ENCODE measurements at places on chromosomes 1 and 21.

DNA sequence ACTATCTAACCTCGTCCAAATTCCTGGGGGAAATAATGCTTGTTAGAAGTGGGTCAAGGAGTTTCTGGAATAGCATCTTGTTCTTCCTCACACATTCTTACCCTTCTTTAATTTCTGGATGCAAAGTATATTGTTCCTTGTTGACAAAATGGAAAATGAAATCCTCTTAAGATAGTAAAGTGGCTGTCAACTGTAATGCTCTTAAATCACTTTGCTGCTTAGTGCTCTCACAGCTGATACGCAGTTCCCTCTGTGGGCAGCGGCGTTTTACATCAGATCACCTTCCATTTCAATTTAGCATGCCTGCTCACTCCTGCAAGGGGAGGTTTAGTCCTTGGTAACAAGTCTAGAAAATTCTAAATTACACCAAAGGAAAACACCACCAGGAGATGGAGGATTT is 113.1 kb downstream of the DNM3 start:
- no peak for DNase-seq

GRCh38 chr1:160772331-160772730 is 23.6 kb upstream of the LY9 start:
- no peak for DNase-seq

DNA sequence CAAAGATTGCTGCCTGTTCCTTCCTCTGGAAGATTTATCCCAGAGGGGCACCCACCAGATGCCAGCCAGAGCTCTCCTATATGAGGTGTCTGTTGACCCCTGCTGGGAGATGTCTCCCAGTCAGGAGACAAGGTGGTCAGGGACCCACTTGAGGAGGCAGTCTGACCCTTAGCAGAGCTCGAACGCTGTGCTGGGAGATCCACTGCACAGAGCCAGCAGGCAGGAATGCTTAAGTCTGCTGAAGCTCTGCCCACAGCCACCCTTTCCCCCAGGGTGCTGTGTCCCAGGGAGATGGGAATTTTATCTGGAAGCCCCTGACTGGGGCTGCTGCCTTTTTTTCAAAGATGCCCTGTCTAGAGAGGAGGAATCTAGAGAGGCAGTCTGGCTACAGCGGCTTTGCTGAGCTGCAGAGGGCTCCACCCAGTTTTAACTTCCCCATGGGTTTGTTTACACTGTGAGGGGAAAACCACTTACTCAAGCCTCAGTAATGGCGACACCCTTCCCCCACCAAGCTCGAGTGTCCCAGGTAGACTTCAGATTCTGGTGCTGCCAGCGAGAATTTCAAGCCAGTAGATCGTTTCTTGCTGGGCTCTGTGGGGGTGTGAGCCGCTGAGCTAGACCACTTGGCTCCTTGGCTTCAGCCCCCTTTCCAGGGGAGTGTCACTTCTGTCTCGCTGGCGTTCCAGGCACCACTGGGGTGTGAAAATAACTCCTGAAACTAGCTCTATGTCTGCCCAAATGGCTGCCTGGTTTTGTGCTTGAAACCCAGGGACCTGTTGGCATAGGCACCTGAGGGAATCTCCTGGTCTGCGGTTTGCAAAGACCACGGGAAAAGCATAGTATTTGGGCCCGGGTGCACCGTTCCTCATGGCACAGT is 51.1 kb upstream of the PDC start:
- no peak for DNase-seq

- no peak for DNase-seq
Observed at GRCh38 chr1:20634065-20634593, 871 bp downstream of the PINK1 start.

- no peak for DNase-seq
Observed at GRCh38 chr1:192635939-192636338, at the start of gene RGS13. Gene RGS13, plus strand, starts transcription at chr1:192636147. Its CDS starts 8,188 bp downstream, at chr1:192644335.

DNA sequence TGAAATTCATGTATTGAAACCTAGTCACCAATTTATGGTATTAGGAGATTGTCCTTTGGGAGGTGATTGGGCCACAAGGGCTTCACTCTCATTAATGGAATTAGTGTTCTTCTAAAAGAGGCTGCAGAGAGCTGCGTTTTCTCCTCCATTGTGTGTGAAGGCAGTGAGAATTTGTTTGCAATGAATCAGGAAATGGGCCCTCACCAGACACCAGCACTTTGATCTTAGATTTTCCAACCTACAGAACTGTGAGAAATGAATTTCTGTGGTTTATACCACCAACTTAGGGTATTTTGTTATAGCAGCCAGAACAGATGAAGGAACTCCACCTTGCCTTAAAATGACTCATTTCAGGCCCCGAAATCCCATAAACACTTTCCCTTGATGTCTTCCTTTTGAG is 544.2 kb downstream of the RWDD3 start:
- DNase-seq: no peak

DNA sequence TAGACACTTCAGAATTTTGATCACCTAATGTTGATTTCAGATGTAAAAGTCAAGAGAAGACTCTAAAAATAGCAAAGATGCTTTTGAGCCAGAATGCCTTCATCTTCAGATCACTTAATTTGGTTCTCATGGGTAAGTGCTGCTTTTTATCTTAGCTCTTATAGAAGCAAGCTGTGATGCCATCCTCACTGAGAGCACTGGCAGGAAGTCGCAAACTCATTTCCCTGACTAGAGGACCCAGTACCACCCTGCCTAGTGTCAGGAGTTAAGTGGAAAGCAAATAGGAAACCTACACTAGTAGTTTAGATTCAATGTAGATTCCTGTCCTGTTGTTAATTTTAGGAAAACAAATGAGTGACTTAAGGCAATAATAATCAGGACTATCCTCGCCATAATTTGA is 12.1 kb downstream of the IFNAR2 start:
- no peak for DNase-seq

GRCh38 chr1:232984577-232985425 is 34.4 kb downstream of the NTPCR start:
- no peak for DNase-seq

GRCh38 chr1:32047701-32048100 is 25.0 kb upstream of the TMEM39B start:
- no peak for DNase-seq

GRCh38 chr21:36004441-36004840 is 55.9 kb downstream of the SETD4 start:
- DNase-seq: no peak

- no peak for DNase-seq
Observed at GRCh38 chr1:42765832-42766740, 742 bp downstream of the P3H1 start.

GRCh38 chr21:34518301-34518700 is 6.3 kb upstream of the KCNE1 start:
- no peak for DNase-seq

DNA sequence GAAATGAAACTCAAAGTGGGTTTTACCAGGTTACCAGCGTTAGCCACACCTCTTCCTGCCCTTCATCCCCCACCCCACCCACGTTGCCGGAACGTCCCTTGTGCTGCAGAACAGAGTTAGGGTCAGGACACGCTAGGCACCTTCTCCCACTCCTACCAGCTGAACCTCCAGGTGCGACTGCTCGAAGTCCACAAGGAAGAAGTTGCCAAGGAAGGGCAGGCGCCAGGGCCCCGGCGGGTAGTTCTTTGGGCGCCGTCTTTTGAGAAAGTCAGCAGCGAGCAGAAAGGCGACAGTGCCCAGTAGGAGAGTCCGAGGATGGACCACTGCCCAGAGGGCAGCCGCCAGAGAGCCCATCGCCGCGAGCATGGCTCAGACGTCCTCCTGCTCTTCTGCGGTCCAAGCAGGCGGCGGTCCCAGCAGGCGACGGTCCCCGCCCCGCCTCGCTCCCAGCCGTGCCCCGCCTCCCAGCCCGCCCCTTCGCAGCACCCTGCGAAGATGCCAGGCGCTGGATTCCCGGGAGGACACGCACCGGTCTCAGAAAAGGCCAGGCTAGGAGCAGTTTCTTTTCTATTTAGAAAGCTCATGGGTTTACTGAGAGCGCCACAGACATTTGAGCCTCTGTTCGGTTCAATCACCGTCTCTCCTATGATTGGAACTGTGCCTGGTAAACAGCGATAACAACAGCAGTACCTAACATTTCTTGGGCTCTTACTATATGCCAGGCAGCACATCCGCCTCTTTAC is at the start of gene CYP2J2:
Gene CYP2J2, minus strand, starts transcription at position 393 of the 743 bp plus-strand sequence. Its CDS starts 27 bp downstream, at position 366.
- DNase-seq: peak; percentile 46

DNA sequence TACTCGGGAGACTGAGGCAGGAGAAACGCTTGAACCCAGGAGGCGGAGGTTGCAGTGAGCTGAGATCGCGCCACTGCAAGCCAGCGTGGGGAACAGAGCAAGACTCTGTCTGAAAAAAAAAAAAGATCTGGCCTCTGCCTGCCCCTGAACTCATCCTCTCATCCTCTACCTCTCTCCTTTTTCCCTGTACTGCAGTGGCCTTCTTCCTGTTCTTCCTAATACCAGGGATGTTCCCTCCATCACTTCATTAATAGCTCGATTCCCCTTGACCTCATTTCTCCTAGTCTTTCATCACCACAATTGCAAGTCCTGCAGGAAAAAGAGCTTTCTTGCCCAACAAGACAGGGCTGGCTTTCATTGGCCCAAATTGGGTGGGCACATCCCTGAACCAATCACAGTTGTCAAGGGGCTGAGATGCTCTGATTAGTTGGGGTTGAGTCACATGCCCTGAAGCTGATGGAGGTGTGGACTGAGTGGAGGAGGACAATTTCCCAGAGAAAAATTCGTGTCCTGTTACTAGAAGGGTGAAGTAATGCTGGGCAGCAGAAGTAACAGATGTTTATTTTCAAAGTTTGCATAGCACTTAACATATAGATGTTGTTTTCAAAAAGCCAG is 86.8 kb upstream of the PUM1 start:
- peak; percentile 45 for DNase-seq

GRCh38 chr1:231803353-231803752 is 176.8 kb downstream of the DISC1 start:
- DNase-seq: no peak

GRCh38 chr1:161792740-161793139 is 26.6 kb downstream of the ATF6 start:
- DNase-seq: no peak

DNA sequence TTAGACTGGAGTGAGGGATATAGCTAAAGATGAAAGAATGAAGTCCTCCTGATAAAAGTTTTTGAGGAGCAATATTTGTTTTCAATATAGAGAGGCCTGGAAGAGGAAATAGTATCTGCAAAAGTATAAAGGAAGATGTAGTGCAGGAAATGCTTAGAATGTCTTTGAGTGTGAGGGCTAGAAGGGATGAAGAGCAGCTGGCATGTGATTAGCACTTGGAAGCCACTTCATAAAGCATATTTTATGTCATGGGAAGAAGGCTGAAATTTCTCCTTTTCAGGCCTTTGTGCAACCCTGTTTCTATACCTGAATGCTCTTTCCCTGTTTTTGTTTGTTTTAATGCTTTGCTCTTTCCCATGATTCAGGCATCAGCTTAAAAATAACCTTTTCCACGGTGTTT is 323.3 kb upstream of the DEPDC1 start:
- DNase-seq: no peak

DNA sequence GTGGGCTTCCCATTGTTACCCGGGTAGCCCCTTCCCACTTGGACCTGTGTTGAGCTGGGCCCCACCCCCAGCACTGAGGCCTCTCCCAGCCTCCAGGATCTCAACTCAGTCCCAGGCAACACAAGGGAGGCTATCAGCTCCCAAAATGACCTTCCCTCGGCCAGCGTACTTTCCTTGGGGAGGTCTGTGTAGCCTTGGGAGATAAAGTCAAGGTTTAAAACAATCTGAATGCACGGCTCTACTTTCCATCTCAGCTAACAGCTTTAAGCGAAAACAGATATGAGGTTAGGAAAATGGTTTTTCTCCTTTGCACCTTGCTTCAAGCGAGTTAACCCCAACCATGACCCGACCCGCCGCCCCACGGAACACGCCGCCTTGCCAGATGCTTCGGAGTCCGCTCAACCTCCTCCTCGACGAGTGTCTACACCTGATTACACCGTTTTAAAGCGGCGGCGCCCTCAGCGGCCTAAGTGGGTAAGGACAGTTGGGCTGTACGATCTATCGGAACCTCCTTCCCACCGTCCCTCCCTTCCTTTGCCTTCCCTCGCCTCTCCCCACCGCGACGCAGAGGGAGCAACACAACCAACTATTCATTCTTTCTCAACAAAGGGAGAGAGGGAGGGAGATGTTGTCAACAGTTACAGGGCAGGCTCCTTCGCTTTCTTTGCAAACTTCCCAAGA is 1.1 kb downstream of the BCAR3 start:
- peak; percentile 65 for DNase-seq

DNA sequence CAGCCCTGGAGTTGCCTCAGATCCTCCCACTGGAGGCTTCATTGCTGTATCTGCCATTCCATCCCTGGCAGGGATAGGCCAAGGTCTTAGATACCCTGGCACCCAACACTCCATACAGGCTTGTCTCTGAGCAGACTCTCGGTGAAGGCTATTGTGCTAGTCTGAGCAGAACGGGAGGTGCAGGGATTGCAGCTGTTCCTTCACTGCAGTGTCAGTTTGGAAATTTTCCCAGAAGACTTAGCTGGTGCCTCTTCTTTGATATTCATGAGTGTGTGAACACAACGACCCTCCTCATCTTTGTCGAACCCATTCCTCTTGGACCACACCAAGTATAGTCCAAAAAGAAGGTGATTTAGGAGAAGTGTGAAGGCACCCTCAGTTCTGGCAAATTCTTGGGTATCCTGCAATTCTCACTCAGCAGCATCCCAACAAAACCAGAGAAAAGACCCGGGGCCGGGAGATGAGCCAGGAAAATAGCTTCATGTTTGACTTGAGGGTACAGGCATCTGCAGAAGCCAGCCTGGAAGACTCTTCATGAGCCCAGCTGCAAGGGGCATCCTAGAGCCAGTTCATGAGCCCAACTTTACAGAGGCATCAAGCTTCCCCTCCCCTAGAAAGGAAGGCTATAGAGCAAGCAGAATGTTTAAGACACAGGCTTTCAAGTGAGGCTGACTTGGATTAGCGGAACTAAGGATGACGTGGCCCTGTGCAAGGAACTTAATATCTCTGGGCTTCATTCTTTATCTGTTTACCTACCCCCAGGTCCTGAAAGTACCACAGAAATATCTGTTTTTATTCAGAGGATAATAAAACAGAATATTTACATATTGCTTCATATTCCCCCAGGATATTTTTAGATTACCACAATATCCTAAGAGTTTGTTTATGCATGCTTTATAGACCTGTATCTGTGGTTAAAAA is 38.8 kb upstream of the HAO2 start:
- no peak for DNase-seq

DNA sequence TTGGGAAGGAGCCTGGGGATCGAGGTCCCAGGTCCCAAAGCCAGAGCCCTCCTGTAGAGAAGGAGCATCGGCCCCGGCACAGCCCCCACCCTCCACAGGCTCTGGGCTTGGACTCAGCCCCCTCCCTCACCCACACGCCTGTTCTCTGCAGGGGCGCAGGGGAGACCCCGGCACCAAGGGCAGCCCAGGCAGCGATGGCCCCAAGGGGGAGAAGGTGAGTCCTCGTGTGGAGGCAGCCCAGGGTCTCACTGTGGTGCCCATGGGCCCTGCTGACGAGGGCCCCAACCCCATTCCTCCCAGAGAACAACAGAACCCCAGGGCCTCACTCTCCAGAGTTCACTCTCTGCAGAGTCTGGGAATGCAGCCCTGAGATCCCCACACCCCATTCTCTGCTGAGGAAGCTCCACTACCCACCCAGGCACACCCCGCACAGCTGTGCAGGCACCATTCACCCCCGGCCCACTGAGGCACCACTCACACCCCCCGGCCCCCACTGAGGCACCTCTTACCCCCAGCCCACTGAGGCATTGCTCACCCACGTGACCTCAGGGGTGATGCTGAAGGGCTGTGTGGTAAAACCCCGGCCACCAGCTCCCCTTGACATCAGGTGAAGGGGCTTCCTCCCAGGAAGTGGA is 21.8 kb downstream of the COL6A2 start:
- DNase-seq: no peak

GRCh38 chr1:13651279-13651678 is 48.7 kb upstream of the PRDM2 start:
- DNase-seq: no peak

GRCh38 chr1:33392639-33393038 is 38.3 kb downstream of the PHC2 start:
- DNase-seq: no peak

- DNase-seq: no peak
Observed at GRCh38 chr1:175891783-175892309, 148.5 kb upstream of the TNR start.
